ENCODE measurements at places on chromosomes 7 and 10.
A peak's percentile ranks its signal among the peaks of the same experiment; 100 is the strongest.

DNA sequence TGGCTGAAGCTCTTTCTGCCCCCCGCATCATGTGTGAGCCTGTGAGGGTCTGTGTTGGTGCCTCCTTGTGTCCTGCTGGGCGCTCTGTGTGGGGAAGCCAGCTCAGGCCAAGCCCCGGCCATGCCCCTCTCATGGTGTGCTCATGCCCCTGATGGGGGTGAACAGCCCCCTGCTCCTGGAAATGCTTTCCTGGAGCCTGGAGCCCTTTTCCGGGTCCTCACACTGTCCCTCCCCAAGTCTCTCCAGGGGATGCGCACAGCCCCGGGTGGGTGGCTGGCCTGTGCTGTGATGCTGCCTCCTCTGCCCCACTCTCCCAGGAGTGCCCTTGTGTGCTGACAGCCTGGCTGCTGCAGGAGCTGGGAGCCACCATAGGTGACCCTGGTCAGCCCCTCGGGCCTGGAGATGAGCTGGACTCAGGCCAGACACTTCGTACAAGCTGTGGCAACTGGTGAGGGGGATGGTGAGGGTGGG is 20.8 kb upstream of the ZNF862 start:
- no peak for DNase-seq

GRCh38 chr10:45421221-45422097 is 47.4 kb downstream of the ALOX5 start:
- DNase-seq = peak; percentile 37

GRCh38 chr7:51665045-51665780 is 348.6 kb upstream of the COBL start:
- no peak for DNase-seq

DNA sequence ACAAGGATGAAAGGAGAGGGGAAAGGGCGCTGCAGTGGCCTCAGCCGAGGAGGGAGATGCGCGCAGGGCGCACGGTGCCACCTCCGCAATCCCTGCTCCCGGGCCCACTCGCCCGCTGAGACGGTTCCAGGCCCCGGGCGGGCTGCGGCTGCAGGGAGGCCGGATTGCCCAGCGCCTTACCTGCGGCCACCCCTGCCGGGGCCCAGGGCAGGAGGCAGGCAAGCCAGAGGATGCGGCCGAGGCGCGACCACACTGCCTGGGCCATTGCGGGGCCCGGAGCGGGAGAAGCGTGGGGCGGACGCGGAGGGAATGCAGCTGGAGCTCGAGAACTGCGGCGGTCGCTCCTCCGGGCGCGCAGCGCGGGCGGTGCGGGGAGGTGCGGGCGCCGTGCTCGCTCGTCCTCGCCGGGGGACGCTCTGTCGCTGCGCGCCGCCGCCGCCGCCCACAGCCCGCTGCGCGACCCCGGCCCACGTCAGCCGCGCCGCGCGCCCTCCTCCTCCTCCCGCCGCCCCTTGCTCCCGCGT is at the start of gene TMEM130:
Gene TMEM130 (minus strand): TSS at position 418 of the 524 bp plus-strand sequence. CDS start 153 bp downstream, at position 265.
- no peak for DNase-seq

DNA sequence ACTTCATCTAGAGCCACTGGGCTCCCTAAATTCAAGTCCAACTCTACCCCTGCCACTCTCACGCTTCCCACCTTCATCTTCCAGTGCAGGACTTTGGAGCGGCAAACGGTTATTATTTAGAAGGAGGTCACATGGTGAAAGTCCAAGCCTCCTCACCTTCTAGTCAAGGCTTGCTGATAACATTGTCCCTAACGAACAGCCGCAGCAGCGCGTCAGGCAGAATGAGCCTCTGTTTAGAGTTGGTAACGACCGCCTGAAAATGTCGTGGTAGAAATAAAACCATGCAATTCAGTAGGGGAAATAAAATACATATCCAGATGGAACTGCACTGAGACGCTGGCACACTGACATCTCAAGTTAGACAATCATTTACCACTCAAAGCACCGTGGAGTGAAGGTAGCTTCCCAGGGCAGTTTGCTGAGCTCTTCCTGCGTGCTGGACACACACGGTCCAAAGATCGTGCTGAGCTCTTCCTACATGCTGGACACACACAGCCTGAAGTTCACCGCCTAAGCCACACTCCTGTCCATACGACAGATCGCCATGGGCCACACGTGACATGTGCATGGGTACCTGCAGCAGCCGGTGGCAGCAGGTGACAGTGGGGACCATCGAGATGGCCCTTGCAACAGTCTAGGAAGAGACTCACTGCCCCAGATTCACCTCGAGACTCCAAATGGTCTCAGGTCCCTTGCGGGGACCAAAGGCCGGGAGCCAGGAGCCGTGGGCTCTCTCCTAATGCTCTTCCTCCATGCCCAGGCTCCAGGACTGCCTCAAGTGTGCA is 323.5 kb downstream of the PTPRN2 start:
- no peak for DNase-seq

- DNase-seq = no peak
These were observed 23.0 kb upstream of the PCBD1 start for GRCh38 chr10:70911386-70911785.

DNA sequence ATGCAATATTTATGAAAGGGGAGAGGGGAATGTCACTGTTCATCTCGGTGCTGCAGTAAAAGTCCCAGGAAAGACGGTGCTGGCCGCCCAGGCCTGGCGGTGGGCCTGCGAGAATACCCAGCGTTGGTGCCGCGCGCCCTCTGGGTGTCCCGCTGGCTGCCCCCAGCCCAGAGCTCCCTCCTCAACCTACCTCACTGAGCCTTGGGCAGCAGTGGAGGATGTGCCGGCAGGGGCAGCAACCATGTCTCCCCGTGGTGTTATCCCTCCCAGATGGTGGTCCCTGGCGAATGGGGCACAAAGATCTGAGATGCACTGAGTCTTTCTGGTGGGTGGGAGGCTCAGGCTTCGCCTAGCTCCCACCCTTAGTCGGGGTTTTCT is 9.5 kb upstream of the TLX1 start:
- no peak for DNase-seq

DNA sequence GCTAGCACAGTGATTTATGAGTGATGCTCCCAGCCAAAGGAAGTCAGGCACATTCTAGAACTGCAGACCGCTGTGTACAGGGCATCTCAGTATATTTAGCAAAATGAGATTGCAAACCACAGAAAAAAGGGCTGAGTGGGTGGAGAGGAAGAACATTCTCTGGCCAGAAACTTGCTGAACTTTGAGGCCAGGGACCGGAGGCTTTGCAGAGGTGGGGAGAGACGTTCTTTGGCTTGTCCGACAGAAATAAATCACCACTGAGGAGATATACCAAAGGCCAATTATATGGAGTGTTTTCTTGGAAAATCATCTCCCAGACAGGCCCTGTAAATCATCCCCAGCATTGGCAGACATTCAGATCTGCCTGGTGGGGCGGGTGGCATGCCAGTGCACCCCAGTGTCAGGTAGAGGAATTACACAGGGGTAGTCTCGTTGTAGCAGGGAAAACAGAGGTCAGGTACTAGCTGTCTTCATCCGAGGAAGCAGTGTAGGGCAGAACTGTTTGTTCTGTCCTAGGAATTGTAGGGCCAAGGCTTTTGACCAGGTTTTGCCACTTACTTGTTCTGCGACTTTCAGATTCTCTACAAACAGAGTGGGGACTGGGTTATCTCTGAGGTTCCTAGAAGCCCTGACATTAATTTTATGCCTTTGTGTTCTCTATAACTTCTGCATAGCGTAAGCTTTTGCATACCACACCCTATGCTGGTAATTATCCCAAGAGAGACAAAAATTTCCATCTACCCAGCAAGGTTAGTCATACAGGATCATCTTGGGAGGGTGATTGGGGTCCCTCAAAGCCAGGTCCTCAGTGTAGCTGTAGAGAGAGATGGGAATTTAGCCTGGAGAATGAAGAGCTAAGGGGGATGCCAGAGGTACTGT is 655.6 kb downstream of the LRMDA start:
- DNase-seq = no peak

DNA sequence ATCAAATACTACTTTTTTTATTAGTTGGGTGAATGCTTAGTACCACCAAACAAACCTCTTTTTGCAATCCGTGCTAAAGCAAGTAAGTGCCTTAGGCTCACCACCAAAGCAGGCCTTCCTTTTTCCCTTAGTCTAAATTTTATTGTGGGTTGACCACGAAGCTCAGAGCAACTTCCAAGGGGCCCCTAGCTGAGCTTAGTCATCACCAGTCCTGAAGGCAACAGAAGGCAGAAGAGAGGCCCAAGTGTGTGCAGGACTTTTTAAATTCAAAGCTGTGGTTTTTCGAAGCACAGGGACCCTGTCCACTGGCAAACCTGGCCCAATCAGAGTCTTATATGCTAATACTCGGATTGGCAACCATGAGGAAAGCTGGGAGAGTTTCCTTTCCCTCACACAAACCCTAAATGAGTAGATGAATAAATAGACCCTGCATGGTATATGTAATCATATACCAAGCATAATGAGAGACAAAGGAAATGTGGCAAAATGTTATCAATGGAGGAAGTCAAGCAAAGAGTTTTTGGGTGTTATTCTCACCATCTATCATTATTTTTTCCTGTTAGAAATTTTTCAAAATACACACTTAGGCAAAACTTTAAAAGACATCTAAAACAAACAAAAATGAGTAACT is 453.2 kb upstream of the GALNT17 start:
- DNase-seq = no peak

GRCh38 chr10:3535001-3535400 is 250.0 kb downstream of the KLF6 start:
- DNase-seq = no peak

GRCh38 chr7:33109758-33110238 is 594 bp upstream of the RP9 start:
- no peak for DNase-seq

DNA sequence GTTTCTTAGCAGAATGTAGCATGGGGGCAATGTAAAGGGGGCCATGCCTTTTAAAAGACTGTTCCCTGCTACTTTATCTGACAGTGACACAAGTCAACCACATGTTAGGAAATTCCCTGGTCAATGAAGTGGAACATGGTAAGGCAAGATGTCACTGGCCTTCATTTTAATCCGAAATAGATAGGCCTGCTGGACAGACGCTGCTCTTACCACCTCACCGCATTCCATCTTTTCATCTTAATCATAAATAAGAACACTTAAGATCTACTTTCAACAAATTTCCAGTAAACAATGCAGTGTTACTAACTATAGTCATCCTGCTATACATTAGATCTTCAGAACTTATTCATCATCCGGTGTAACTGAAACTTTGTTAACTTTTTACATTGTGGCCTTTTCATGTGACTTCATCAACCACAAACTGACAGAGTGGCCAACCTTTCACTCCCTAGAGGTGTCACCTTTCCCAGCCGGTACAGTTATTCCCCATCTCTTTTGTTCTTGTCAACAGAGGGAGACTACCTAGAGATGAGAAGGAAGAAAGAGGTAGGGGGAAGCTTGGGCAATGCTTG is 15.6 kb downstream of the ASB4 start:
- DNase-seq = no peak

DNA sequence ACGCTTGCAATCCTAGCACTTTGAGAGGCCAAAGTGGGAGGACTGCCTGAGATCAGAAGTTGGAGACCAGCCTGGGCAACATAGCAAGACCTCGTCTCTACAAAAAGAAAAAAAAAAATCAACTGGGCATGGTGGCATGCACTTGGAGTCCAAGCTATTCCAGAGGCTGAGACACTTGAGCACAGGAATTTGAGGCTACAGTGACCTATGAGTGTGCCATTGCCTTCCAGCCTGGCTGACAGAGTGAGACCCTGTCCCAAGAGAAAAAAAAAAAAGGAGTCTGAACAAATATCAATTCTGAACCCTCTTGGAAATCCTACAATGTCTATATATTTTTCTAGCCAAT is 126.8 kb upstream of the NRP1 start:
- no peak for DNase-seq

DNA sequence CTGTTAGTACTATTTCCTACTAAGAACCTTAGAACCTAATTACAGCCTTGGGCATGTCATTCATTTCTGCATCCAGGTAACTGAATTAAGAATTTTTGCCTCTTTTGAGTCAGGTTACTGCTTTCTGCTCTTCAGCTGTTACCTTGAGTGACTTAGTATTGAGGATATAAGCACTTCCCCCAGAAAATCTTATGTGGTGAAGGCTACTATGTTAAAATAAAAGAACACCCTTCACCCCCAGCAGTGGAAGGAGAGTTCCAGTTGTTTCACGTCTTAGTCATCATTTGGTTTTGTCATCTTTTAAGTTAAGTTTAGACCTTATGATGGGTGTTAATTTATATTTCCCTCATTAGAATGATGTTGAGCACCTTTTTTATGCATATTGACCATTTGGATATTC is 82.8 kb downstream of the GLCCI1 start:
- DNase-seq = no peak

GRCh38 chr10:69281507-69282413 is 3.5 kb downstream of the HK1 start:
- no peak for DNase-seq

DNA sequence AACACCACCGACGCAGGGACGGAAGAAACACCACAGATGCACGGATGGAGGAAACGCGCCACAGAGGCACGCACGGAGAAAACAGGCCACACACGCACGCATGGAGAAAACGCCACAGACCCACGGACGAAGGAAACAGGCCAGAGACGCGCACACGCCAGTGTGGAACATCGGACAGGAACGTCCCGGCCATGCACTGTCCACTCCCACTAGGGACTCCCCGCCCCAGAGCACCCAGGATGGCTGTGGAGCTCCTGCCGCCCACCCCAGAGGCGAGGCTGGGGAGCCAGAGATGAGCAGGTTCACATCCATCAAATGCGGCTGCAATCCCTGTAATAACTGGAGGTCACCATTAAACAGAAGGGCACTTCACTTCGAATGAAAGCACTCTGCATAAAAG is 17.3 kb downstream of the DIP2C start:
- no peak for DNase-seq

All from SJSA1 (cell line).